Hematopoietic multipotent progenitor cell (in vitro differentiated cells): ENCODE measurements at places on chromosomes 7 and 10.

DNA sequence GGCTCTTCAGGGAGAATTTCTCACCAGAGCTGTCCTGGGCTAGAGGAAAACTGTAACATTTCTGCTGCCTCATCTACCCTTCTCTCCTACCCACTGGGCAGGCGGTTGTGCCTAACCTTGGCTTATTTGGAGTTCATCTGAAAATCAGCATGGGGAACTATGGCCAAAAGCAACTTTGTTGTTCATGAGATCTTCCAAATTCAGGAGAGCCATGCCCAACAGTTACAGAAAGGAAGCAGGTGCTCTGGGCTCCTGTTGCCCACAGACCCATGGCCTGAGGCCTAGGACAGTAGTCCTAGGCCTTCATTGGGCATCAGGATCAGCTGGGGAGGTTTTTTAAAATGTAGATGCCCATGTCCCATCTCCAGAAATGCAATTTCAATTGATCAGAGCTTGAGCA is 85.2 kb downstream of the GRID1 start:
- no peak for DNase-seq

GRCh38 chr7:129466796-129467195 is 32.6 kb downstream of the STRIP2 start:
- DNase-seq, result no peak

GRCh38 chr10:29773675-29774091 is 138.9 kb upstream of the SVIL start:
- DNase-seq, result no peak

DNA sequence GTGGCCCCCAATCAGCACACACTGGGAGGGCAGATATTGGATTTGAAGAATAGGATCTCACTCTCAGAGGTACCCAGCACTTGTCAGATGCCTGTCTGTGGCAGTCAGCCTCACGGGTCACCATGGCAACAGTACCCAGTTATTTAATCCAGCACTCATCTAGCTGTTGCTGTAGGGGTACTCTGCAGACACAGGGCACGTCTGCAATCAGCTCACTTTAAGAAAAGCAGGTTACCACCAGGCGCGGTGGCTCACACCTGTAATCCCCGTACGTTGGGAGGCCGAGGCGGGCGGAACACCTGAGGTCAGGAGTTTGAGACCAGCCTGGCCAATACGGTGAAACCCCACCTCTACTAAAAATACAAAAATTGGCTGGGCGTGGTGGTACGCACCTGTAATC is 11.9 kb downstream of the SFXN4 start:
- no peak for DNase-seq

DNA sequence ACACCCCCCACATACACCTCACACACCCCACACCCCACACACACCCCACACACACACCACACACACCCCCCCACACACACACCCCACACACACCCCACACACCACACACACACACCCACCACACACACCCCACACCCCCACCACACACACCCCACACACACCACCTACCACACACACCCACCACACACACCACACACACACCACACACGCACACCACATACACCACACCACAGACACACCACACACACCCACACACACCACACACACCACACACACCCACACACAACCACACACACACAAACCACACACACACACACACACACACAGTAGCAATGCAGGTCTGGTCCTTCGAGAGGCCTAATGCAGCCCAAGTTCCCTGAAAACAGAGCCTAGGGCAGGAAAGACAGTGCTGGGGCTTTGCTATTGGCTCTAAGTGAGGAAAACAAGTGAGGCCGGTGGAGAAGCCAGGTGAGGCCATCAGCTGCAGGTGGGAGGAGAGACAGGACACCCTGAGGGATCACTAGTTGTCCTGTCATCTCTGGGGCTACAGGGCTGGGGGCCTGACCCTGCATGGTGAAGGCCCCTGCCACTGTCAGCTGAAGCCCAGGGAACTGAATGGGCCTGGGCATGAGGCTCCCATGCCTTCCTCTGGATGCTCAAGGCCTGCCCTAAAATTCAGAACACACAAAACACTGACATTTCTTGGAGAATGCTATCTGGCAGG is 92.6 kb downstream of the CYTH3 start:
- no peak for DNase-seq

- DNase-seq, result no peak
Measured at GRCh38 chr10:79044036-79044632, 24.6 kb upstream of the ZMIZ1 start.

DNA sequence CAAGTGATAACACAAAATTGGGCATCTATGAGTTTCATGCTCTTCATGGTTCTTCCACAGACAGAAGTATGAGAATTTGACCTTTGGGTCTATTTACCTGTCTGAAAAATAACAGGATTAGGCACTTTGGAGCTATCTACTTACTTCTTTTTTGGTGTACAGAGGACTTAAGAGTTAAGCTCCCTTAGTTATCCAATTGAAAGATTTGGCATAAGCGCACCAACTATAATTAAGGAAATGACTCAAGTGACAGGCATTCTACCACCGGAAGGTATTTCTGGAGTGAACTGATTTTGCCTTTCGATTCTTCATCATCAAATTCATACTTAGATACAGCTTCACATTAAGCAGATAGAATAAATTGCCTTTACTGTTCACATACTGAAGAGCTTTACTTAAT is 43.9 kb downstream of the IFIT5 start:
- no peak for DNase-seq

GRCh38 chr7:29077854-29078253 is 68.5 kb downstream of the CPVL start:
- no peak for DNase-seq

DNA sequence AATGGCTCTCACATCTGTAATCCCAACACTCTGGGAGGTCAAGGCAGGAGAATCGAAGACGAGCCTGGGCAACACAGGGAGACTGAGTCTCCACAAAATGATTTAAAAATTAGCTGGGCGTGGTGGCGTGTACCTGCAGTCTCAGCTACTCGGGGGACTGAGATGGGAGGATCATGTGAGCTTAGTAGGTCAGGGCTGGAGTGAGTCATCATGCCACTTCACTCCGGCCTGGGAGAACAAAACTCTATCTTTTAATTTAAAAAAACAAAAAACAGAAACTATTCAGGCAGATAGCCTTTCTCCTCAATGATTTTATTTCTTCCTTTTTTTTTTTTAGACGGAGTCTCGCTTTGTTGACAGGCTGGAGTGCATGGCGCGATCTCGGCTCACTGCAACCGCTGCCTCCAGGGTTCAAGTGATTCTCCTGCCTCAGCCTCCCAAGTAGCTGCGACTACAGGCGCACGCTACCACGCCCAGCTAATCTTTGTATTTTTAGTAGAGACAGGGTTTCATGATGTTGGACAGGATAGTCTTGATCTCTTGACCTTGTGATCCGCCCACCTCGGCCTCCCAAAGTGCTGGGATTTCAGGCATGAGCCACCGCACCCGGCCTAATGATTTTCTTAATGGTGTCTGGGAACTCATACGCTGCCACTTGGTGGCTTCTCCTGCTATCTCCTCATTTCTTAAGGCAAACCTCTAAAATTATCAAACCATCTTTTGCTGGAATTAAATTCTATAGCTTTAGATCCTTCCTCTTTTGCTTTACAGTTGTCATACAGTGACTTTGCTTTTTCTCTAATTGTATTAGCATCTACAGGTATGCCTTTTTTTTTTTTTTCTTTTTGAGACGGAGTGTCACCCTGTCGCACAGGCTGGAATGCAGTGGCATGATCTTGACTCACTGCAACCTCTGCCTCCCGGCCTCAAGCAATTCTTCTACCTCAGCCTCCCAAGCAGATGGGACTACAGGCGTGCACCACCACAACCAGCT is 22.9 kb downstream of the SRPK2 start:
- no peak for DNase-seq

- DNase-seq, result no peak
Measured at GRCh38 chr10:113954409-113954808, 89.3 kb upstream of the ADRB1 start.

DNA sequence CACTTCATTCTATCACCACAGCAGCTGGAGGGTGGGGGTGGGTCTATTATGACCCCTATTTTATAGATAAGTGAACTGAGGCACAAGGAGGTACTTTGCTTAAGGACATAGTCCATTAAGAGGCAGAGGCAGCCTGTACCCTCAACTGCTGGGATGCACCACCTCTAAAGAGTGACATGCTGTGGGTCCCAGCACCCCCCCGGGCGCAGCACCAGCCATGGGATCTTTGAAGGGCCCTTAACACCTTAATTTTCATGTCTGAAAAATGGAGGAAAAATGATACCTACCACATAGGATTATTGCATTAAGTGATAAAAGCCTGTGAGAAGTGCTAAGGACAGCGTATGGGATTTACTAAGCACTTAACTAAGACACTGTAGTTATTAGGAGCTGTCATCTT is 15.4 kb downstream of the ADCYAP1R1 start:
- DNase-seq, result no peak

GRCh38 chr7:47500103-47500563 is 81.8 kb downstream of the TNS3 start:
- DNase-seq, result no peak

GRCh38 chr7:45874408-45875131 is 1.7 kb upstream of the CCDC201 start:
- no peak for DNase-seq

- no peak for DNase-seq
Measured at GRCh38 chr7:139232377-139232717, 1.3 kb downstream of the UBN2 start.

DNA sequence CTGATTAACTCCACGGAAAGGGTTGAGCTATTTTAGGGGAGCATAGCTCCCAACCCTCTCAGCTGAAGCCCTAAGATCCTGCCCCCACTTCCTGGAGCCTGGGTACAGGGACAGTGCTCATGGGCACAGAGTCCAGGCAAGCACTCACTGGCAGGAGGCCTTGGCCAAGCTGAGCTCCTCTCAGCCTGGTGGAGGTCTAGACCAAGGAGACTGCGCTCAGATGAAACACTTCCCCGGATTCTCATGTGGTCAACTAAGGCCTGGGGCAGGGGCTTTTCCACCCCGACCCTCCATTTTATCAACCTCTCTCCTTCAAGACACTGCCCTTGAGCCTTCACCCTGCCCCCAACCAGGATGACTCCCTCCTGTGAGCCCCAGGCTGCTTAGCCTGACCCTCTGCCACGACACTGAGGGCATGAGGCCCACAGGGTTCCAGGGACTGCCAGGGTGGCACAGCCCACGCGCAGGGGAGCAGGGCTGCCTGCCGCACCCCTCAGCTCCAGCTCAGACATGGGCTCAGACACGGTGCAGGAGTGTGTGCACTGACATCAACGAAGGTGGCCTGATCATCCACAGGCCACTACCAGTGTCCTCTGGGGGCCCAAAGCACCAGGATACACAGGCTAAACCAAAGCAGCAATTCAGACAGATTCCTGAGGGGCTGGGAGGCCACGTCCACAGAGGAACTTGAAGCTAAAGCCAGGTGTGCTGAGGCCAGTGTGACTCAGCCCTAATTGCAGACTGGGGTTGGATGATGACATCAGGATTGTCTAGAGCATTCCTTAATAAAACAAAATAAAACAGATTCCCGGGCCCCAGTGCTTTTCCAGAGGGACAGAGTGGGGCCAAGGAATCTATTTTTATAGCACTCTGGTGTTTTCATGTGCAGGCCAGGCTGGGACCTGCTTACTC is 18.8 kb downstream of the CHAT start:
- DNase-seq, result no peak

- DNase-seq, result no peak
Measured at GRCh38 chr7:77819021-77819420, 20.4 kb downstream of the PHTF2 start.

GRCh38 chr7:140010194-140010895 is 52.4 kb downstream of the PARP12 start:
- no peak for DNase-seq

DNA sequence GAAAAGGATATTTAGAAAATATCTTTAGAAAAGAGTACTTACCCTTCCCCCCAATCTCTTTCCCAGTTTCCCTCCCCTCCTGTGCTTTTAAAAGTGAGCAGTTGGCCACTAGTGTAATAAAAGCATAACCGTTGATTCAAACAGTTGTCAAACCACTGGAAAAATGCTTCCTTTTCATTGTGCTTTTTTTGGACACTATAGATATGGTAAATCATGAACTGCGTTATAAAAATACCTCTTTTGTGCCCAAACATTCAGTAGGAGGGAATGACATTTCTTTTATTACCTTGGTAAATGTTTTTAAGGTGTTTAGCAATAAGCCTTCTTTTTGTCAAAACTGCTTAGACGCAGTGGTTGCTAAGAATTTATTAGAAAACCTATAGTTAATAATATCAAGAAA is 232.4 kb downstream of the SLC25A13 start:
- no peak for DNase-seq

DNA sequence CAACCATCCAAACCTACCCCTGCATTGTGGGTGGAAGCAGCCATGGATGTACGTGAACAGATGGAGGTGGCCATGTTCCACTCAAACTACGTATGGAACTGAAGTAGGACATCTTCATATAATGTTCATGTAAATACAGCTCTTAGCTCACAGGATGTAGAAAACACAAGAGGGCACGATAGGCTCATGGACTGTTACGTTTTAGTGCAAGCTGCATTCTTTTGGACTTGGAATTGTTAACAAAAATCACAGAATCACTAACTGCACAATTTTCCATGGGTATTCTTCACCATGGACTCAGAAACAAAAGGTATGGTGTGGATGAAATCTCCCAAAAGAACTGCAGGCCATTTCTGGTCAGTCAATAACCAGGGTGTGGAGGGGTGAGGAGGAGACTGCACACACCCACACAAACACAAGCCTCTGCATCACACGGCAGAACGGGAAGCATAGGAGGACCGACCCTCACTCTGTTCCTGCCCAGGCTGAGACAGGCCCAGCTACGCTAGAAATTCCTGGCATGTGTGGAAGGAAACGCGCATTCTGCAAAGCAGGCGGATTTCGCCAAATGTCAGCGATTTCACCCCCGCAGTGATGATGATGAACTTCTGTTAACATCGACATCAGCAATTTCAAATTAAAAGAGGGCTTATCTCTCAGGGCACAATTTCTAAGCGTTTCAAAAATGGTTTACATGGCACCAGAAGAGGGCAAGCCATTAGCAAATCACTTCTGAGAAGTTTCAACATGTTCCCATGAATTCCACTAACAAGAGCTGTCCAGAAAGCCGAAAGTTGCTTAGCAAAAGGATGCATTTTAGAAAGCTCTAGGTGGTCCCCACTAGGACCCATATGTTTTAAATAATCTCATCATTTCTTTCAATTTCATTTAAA is 149.0 kb downstream of the TNS3 start:
- DNase-seq, result no peak

DNA sequence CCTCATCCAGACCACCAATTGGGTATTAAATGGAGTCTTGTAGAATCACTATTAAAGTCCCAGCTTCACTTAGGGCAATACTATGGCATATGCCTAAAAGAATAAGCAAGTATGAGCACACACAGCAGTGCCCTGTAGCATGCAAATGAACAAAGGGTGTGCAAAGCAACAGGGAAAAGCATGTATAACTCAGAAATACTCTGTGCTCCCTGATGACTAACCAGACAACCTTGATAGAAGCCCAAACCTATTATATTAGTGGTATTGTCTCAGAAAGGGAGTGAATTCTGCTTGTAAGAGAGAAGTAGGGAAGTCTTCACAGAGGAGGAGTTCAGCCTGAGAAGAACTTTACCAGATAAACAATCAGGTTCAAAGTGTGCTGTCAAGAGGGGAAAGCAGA is 131.2 kb downstream of the DGKI start:
- DNase-seq, result no peak
